NCI-H1105 (cell line): ENCODE measurements at places on chromosomes 2 and 18.
A peak's percentile ranks its signal among the peaks of the same experiment; 100 is the strongest.

DNA sequence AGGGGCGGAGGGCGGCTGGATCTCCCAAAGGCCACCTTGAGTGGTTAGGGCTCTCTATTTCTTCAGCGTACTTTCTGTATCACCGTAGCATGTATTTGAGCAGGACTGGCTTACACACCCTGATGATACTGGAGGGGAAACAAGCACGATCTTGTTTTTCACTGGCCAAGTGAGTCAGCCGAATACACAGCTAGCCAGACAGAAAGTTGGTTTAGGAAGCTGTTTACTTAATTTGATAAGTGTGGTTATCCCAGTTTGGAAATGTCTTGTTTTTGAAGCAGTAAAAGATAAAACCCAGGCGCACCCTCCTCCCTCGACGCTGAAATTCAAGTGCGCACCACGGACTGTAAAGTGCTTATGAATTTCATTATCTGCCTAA lies 582 bp downstream of the RIOK3 start:
- peak; percentile 8 for DNase-seq

- no peak for DNase-seq
Observed at GRCh38 chr2:85773692-85774091, 19.9 kb downstream of the ATOH8 start.

DNA sequence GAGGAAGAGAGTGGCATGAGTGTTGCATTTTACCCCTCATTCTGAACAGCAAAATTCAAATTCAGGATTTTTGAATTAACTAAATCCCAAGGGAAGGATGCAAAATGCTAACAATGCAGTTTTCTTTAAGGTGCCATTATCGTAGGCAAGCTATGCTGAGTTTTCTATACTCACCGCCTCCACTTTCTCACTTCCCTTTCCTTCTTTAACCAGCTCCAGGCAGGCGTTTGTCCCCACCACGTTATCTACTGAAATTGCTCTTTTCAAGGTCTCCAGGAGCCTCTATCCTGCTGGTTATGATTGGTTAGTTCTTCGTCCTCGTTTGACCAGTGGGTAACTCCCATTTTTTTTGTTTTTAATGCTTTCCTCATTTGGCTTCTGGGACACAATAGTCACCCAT lies 1.8 kb upstream of the CPO start:
- DNase-seq, result no peak

GRCh38 chr2:38065502-38066135 lies 10.3 kb downstream of the CYP1B1 start:
- DNase-seq, result no peak

DNA sequence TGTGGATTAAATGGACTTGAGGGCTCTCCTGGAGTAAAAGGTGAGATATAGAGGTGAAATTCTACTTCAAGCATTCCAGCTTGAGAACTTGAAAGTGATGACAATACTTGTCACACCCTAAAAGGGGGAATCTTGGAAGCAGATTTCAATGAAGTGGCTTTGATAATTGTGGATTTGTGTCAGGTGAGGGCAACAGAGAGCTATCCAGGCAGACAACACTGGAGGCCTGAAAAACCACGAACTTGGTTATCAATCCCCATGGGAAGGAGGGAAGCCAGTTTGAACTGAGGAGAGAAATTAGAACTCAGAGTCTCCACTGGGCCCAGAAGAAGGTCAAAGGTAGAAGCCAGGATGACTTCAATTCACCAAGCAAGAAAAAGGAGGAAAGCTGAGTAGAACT lies 263.9 kb downstream of the FIGN start:
- no peak for DNase-seq

GRCh38 chr2:180394305-180394704 lies 387.2 kb upstream of the CWC22 start:
- no peak for DNase-seq

- no peak for DNase-seq
Observed at GRCh38 chr2:235195921-235196320, 244.1 kb downstream of the SH3BP4 start.

- no peak for DNase-seq
Observed at GRCh38 chr18:78915446-78916008, 64.1 kb upstream of the SALL3 start.

DNA sequence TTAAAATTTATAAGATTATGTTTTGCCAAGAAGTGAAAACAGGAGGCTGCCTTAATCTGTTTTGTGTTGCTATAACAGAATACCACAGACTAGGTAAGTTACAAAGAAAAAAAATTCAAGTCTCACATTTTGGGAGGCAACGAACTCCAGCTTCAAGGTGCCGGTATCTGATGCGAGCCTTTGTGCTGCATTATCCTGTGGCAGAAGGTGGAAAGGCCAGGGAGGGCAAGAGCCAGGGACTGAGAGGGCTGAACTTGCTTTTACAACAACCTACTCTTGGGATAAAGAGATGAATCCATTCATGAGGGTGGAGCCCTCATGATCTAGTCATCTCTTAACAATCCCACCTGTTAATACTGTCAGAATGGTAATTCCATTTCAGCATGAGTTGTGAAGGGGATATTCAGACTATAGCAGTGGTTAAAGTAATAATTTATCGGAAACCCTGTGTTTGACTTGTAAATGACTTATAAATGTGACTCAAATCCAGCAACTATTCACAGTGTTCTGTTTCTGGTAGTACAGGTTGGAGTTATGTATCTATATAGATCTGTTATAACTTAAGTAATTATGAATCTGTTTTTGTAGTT lies 3.7 kb downstream of the MTX2 start:
- DNase-seq, result no peak

DNA sequence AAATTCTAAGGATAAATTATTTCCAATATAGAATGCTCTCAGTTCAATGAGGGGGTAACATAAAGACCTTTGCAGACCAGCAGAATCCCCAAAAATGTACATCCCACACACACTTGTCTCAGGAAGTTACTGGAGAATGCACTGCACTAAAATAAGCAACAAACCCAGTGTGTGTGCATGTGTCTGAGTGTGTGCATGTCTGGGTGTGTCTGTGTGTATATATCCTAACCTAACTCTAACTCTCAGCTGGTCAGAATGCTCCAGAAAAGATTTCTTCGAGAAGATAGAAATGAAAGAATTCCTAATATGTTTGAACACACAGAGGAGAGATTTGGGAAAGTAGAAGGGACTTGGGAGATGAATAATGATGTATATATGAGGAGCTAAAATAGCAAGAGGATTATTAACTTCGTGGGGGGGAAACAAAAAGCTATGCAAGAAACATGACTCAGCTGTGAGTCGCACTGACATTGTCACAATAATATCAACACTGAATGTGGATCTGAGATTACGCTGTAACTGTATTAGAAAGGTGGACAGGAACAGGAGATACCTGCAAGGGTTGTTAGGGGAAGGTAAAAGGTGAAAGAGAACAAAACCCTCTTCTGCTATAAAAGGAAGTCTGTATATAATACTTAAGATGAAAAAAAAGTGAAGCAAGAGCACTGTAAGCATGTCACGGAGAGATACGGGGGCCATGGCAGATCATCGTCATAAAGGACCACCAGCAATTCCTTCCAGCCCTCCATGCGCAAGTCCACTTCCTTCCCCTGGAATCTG lies 11.1 kb downstream of the COLEC12 start:
- DNase-seq, result no peak
